ENCODE measurements at places on chromosomes 12 and 14.

- no peak for DNase-seq
Observed at GRCh38 chr12:54017027-54017788, 8.4 kb downstream of the HOXC8 start.

- no peak for DNase-seq
Observed at GRCh38 chr14:63633801-63634200, 7.9 kb downstream of the WDR89 start.

GRCh38 chr14:60153991-60154390, 11.2 kb downstream of the DHRS7 start:
- no peak for DNase-seq

DNA sequence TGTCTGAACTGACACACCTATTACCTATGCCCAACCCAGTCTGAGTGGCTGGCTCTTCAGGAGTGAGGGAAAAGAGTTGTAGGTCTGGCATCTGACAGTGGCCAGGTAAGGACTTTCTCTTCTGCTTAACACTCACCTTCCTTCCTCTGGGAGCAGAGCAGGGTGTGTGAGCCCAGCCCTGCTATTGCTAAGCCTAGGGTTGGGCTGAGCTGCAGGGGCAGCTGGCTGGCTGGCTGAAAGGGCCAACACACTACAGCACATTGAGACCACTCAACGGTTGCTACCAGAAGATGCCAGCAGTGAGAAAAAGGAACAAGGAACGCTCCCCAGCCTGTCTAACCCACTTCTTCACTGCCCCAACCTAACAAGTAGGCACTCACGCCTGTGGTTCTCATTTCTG, 201.2 kb downstream of the DPF3 start:
- DNase-seq: no peak

DNA sequence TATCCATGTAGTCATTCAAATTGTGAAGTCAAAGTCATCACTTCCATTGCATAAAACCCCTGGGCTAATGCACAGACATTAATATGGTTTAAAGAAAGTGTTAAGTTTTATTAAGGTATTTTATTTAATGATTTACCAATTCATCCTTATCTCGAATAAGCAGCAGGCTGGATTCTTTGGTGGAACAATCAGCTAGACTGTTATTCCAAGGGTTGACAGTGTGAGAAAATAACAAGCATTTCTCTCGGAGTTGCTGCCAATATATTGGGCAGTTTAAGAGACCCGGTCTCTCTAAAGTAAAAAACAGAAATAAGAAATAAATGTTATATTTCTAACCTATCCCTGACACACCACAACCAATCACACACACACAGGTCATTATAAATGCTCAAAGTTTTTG, 9.4 kb downstream of the KLRB1 start:
- DNase-seq: no peak

DNA sequence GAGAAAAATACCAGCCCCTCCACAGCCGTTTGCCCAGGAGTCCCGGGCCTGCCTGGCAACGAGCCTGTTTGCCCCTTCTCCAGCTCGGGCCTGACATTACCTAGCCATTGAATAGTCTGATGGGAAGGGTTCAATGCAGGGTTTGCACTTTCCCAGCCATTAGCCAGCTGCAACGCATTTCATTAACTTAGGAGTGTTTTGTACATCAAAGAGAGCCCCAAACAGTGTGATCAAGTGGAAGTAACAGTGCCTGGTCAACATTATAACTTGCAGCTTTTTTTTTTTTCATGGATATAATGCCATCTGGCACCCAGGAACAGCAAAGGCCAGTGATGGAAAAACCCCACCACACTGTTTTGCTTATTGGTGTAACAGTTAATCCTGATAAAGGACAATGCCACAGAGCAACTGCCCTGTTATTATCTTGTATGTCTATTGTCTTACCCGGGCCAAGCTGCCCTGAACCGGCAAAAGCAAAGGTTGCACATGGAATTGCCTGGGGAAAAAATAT, 38.0 kb downstream of the BTG1 start:
- DNase-seq: no peak

DNA sequence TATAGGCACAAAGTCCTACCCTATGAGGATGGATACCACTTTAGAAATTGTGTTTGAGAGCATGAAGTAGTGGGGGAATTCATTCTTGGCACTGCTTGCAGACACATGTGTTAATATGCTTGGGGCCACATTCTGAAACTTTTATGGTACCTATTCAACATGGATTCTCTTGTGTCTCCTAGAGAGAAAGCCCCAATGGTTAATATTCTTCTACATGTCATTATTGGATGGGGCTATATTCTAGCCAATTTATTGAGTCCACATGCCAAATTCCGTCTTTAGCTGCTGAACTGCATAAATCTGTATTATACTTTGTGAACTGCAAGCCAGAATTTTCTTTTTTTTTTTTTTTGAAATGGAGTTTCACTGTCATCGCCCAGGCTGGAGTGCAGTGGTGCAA, 140.0 kb downstream of the KICS2 start:
- DNase-seq: no peak

DNA sequence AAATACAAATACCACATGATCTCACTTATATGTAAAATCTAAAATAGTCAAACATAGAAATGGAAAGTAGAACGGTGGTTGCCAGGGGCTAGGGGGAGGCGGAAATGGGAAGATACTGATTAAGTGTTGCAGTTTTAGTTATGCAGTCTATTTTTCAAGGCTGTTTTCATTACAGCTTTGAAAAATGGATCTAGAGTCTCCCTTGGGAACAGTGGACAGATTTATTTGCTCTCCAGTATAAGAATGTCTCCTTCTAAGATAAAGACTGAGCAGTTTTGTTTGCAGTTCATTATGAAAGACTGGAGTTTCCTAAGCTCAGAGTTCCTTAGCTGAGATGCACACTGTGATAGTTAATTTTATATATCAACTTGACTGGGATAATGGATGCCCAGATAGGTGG, 202.5 kb downstream of the KLHL28 start:
- DNase-seq: no peak

- DNase-seq: no peak
Observed at GRCh38 chr12:78959556-78959955, 95.0 kb downstream of the SYT1 start.

- DNase-seq: no peak
Observed at GRCh38 chr14:89955022-89955744, 544 bp upstream of the TDP1 start.

DNA sequence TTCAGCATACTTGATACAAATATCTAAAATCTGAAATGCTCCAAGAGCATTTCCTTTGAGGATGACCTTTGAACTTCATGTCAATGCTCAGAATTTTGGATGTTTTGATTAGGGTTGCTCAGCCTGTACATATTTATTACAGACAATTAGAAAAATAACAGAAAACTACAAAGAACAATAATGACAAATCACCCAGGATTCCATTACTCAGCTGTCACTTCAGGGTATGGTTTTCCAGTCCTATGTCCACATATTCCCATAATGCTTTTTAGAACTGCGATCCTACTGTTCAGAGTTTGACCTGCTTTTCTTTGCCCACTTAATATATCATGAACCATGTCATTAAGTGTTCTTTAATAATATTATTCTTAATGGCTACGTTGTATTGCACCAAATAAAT, 11.4 kb downstream of the DLGAP5 start:
- DNase-seq: no peak

GRCh38 chr12:41212625-41213024, 24.5 kb downstream of the PDZRN4 start:
- DNase-seq: no peak

DNA sequence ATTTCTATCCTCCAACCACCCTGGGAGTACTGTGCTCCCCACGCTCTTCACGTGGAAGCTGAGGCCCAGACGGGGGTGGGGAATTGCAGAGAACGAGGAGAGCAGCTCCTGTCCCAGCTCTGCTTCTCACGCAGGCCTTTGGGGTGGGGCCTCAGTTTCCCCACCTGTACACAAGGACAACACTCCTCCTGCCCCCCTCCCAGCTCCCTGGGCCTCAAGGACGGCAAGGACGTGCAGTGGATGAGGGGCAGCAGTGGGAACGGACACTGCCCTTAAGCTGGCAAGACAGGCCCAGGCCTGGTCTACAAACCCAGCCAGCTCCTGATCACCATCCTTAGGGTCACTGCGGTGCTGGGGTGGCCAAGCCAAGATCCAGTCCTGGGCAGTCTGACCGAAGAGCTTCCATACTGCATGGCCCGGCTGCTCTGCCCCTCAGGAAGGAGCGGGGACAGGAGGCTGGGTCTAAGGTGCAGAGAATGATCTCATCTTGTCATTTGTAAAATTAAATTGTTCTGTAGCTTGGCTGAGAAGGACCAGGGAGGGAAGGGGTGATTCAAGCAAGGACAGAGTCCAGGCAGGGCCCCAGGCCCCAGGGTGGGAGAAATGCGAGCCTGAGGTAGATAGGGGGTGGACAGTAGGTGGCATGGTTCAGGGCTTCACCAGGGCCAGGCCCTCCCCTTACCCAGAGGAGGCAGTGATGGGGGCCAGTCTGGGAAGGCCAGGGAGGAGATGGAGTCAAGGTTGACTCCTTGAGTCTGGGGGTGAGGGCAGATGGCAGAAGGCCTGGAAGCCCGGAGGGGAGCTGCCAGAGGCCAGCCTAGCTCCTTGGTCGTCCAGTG, 1.3 kb upstream of the CLBA1 start:
- no peak for DNase-seq

DNA sequence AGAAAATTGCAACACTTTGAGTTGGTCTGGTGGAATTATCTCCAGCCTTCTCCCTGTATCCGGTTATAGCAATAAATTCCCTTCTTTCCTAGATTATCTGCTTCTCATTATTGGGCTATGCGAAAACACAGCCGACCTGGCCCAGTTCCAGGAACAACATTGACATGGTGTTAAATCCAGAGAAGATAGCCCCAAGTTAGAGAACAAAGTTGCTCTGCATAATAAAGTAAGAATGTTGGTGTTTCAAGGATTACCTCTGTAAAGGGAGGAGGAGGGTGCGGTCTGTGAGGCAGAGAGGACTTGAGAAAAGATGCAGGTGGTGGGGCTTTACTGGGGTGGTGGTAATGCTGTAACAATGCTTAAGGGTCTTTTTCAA, 12.1 kb downstream of the TCL1A start:
- no peak for DNase-seq

GRCh38 chr12:30308010-30308717, 387.5 kb downstream of the IPO8 start:
- DNase-seq: no peak

GRCh38 chr12:55818140-55818728, 393 bp downstream of the ORMDL2 start:
- no peak for DNase-seq

DNA sequence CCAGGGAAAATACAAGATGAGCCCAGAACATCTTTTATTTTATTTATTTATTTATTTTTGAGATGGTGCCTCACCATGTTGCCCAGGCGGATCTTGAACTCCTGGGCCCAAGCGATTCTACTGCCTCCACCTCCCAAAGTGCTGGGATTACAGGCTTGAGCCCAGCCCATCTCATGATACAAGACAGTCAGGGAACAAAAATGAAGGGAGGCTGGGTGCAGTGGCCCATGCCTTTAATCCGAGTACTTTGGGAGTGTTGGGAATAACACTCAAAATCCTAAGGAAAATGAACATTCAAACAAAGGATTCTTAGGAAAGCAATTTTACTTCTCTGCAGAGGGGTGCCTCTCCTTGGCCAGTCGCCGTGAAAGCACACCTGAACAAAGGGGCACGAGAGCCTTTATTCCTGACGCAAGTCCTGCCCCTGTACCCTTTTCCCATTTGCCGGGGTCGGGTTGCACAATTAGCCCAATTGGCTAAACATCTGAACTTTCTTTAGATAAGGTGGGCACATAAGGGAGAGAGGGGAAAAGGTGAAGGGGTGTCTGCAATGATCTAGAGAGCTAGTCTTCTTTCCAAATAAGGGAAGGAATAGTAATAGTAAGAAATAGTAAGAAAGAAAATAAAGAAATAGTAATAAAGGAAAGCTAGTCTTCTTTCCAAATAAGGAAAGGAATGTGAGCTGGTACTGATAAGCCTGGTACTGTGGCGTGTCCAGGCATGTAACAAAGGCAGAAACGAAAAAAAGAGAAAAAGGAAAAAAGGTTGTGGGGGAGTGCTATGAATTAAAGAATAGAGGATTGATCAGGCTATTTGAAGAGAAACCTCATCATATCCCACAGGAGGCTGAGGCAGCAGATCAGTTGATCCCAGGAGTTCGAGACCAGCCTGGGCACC, 13.4 kb downstream of the NCAPD2 start:
- no peak for DNase-seq

DNA sequence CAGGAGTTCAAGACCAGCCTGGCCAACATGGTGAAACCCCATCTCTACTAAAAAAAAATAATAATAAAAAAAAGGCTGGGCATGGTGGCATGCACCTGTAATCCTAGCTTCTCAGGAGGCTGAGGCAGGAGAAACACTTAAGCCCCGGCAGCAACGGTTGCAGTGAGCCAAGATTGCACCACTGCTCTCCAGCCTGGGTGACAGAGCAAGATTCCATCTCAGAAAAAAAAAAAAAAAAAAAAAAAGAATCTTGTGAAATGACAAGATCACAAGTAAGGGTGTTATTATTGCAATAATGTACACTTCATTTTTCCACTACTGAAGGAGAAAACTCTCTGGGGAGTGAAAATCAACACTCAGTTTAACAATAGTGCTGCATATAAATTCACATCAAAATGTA, 8.8 kb upstream of the PTGR2 start:
- no peak for DNase-seq

DNA sequence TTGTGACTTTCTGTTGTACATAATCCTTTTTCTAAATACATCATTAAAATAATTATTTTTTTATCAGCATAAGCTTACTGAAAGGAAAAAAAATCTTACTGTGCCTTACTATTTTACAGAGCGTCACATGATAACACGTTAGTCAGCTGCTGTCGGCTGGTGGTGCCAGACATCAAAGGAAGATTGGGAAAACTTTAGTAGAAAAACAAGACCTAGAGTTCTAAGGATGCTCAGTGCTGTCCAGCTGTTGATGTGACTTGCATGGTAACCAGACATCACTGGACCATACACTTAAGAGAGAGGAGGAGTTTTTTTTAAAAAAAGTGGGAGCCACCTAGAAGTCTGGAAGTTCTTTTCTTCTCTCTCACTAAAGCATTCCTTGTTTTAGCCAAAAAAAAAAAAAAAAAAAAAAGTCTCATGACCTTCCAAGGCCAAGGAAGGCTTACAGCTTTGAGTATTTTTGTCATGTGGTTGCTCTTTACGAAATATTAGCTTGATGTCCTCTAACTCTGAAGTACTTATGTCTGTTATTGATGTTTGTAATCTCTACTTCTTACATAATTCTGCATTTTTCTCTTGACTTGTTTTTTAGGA, 4.5 kb downstream of the RASSF8 start:
- DNase-seq: no peak

GRCh38 chr14:33280646-33281045, 342.0 kb downstream of the NPAS3 start:
- DNase-seq: no peak

DNA sequence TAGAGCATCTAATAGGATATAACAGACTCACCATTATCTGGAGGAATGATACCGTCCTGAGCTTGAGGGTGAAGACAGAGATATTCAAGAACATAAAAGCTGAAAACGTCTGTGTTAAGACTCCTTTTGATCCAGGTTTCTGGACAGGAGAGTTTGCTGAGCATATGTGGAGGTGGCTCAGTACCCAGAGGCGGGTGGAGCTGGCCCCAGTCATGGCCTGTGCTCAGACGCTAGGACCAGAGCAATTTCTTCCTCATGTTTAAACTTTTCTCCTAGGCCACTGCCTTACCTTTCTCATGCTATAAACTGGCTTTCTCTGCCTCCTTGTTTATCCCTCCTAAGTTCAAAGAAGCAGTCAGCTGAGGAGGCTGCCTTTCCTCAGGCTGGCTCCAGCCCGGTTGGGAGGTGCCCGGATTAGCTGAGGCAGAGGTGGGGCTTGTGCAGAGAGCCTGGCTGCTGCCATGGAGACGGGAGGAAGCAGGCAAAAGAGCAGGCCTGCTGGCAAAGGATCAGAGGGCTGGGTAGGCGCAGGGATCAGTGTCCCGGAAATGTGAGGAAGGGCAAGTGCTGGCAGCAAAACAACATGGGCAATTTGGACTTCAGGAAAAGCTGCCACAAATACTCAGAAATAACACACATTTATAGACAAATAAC, 13.7 kb downstream of the COA8 start:
- DNase-seq: no peak

Measured in activated CD4-positive, alpha-beta T cell treated with anti-CD3 and anti-CD28 coated beads, Interleukin-2, amount 50 U/mL, for 48 hours (primary cell).